ENCODE measurements at places on chromosomes 7 and 10. TPM values are rescaled to one million over a fixed set of nuclear protein-coding genes. Genes with fewer than 3 reads are reported as not detected.

The BTBD16 gene
- total RNA-seq: not detected

- DNase-seq: no peak
Observed at GRCh38 chr10:81959016-81959415, 84.0 kb downstream of the NRG3 start.

The ATRNL1 gene
- 15.8 TPM for total RNA-seq

GRCh38 chr10:14571866-14572507 is 202.7 kb downstream of the FAM107B start:
- DNase-seq: peak; percentile 58

- peak; percentile 42 for DNase-seq
Observed at GRCh38 chr7:140506788-140507464, 27.6 kb upstream of the MKRN1 start.

The PTN gene
- total RNA-seq: 11.1 TPM

- peak; percentile 39 for DNase-seq
Observed at GRCh38 chr7:67913604-67914003, 917.0 kb downstream of the TYW1 start.

DNA sequence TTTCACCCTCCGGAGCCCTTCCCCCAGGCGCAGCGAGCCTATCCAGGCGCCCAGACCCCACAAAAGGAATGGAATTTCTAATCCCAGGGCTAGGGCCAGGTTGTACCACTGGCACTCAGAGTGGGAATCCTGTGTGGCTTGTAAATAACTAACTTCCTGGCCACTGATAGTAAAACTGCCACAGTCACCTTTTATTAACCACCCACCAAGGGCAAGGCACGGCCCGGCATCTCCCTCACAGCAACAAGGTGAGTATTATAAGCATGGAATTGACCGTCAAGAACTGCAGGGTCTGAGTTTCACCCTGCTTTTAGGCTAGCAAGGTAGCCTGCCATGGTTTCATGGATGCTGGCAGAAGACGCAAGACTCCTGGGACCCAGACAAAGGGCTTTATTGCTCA is 51.1 kb downstream of the SPOCK2 start:
- no peak for DNase-seq

DNA sequence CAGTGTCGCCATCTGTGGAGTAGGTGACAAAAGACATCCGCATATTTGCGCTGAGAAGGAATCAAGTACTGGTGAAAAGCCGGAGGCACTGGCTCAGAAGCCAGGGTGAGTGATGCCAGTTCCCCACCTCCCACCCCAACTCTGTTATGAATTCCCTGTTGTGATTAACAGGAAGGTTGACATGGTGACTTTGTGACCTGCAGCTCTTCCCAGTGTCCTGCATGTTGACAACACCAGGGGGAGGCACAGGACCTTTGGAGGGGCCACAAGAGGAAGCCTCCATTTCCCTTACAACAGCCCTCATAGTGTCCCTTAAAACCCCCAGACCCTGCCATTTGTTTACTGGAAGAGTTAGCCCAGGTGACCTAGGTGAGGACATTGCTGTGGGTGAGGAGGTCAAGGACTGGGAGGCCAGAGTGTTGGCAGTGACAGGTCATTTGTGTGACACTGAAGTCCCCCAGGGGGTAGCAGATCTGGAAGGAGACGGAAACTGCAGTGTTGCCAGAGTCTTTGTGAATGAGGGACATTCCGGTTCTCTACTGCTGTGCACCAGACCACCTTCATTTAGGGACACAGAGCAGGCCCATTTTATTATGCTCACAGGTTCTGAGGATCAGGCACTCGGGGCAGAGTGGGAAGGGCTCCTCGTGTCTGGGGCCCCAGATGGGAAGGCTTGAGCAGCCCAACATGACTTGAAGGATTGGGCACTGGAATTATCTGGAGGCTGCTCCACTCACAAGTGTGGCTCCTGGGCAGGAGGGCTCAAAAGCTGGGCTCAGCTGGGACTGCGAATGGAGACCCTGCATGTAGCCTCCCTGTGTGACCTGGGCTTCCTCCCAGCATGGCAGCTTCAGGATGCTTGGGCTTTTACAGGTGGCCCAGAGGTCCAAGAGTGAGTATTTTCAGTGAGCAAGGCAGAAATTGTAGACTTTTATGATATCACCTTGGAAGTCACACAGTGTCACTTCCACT is 13.0 kb upstream of the ANTXRL start:
- no peak for DNase-seq

DNA sequence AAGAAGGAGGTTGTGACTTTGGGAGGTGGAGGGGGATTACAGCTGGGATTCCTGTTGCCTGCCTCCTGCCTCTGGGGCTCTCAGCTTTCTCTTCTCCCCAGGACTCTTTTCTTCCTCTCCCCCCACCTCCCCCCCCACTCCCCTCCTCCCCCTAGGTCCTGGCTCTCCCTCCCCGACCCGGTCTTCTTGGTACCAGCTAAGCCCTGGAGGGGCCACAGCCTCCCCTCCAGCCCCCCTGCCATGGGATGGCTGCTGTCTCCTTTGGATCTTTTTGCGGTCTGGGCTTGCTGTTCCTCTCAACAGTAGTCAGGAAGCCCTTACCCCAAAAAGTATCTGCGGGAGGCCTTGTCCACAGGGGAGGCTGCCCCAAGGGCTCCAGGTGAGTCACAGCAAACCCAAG is 33.5 kb upstream of the LEP start:
- no peak for DNase-seq

The BHLHA15 gene
- 0.57 TPM for total RNA-seq

- no peak for DNase-seq
Observed at GRCh38 chr7:101826081-101826835, 8.8 kb downstream of the CUX1 start.

DNA sequence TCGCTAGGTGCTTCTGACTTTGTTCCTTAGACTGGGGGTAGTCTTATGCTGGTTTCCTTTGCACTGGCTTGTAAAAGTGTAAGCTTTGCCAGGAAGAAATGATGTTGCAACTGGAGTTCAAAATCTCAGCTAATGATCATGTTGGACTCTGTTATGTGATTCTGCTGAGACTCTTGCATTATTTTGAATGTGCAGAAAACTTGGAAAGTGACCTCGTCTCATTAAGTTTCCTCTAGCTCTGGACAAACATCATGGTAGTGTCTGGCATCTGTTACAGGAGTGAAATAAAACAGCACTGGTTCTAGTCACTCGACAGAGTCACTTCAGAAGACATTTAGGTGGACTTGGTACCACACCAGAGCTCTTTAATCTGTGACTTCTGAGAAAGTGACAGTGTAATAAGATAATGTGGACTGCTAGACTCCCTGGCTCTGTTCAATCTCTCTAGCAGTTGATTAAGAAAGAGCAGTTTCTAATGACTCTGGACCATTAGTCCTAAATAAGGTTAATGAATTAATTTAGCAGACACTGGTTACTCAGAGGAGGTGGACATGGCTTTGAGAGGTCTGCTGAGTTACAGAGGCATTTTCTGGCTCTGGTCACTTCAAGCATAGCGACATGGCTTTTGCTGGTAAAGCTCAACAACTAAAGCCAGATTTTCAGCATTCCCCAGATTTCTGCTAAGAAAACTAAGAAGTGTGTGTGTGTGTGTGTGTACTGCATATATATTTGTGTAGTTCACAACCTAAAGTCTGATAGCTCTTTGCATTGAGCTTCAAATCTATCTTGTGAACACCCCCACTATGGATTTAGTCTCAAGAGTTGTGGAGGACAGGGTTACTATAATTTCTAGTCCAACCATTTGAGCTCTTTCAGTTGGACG is 2.0 kb downstream of the NRP1 start:
- peak; percentile 31 for DNase-seq

DNA sequence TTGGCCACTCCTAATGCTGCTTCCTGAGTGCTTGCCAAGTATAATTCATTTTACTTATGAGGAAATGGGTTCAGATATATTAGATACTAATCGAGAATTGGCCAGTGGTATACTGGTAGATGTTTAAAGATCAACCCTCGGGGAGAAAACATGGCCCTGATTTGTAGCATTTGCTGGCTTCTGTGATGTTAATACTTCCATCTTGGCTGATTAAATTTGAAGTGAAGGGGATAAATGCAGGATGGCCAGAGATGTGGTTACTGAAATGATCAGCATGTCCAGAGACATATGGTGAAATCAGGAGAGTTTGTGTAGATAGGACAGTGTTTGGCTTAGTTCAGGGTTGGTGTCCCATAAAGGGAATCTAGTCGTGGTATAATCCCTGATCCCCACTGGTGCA is 11.2 kb downstream of the UBE2D4 start:
- DNase-seq: no peak

The OPN1SW gene
- total RNA-seq: not detected

- DNase-seq: no peak
Observed at GRCh38 chr7:64876792-64877713, 26.0 kb upstream of the ZNF273 start.

GRCh38 chr10:104120903-104121484 is 977 bp upstream of the SFR1 start:
- DNase-seq: peak; percentile 93

DNA sequence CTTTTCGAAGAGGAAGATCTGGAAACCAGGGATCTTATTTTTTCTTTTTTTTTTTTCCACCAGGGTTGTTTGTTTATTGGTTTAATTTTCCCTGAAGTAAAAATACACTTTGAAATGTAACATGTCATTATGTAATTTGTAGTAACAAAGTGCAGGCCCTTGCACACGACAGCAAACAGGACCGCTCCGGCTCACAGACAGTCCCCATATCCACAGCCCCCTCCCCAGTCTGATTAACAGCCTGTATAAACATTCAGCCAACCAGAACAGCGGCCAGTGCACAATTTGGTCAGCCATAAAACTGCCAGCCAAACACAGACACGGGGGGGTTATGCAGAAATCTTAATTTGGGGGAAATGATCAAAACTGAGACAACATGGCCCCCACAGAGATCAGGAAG is 431.6 kb upstream of the NPVF start:
- no peak for DNase-seq

The DDIT4 gene
- 244 TPM for total RNA-seq

The DPYSL4 gene
- 26.1 TPM for total RNA-seq

The NKX6-2 gene
- not detected for total RNA-seq

The IFIT5 gene
- total RNA-seq: 42.9 TPM

- DNase-seq: no peak
Observed at GRCh38 chr7:6714360-6714759, 7.6 kb upstream of the ZNF12 start.

DNA sequence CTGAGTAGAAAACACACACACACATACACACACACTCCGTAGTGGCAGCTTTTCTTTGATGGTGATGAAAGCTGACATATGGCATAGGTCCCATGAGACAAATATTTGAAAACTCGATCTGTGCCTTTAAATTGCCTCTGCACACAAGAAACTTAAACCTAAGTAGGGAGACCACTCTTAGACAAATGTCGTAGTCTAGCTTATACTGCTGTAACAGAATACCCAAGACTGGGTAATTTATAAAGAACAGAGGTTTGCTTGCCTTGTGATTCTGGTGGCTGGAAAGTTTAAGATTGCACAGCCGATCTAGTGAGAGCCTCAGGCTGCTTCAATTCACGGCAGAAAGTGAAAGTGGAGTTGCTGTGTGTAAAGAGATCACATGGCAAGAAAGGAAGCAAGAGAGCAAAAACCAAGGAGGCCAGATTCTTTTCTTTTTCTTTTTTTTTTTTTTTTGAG is 489.4 kb upstream of the SORCS1 start:
- DNase-seq: no peak

- DNase-seq: no peak
Observed at GRCh38 chr10:65135508-65135907, 1614.3 kb downstream of the REEP3 start.

GRCh38 chr10:22853906-22854447 is 73.9 kb upstream of the ARMC3 start:
- peak; percentile 98 for DNase-seq

- no peak for DNase-seq
Observed at GRCh38 chr7:142567201-142568075, 181.8 kb upstream of the PRSS1 start.

DNA sequence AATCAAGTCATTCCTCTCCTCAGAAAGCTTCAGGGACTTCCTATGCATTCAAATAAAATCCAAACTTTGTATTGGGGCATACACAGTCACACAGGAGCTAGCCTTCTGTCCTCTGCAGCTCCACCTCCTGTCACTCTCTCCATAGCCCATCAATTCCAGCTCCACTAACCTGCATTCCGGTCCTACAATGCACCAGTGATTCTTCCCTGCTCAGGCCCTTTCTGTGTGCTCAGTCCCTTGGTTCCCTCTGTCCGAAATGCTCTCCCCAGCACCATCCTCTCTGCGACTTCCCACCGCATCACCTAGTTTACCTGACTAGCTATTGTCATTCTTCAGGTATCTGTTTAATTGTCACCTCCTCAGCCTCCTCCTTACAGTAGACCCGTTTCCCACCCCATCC is 26.4 kb upstream of the YAE1 start:
- no peak for DNase-seq

DNA sequence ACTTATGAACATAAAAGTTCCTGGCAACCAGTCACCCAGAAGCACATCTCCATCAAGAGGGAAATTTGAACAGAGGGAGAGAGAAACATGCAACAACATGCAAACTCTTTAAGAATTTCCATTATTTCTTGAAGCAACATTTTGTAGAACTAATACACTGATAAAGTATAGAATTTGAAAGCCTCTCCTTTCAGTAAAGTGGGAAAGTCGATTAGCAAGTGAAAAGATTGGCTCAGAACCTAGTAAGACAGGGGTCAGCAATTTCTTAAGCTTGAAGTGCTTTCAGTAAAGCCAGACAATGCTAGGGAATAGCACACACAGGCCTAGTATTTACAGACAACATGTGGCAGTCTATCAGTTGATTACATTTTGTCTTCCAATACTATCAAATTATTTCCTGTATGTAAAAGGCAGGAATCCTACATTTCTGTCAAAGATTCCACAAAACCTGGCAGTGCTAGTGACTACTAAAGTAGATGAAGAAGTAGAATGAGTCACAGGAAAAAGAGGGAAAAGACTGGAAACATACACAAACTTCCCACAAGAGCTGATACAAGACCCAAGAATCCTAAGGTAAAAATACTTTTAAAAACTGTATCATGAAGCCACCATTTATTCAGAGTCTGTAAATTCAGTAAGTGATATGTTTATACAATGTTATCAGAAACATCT is 25.2 kb downstream of the DNAJC1 start:
- DNase-seq: peak; percentile 80

Data from astrocyte (in vitro differentiated cells and primary cell).